ENCODE measurements at places on chromosomes 1 and 21.

GRCh38 chr1:212341090-212341489 is 55.9 kb downstream of the PPP2R5A start:
- no peak for DNase-seq

- no peak for DNase-seq
Measured at GRCh38 chr1:114342376-114342775, 168.6 kb downstream of the TRIM33 start.

DNA sequence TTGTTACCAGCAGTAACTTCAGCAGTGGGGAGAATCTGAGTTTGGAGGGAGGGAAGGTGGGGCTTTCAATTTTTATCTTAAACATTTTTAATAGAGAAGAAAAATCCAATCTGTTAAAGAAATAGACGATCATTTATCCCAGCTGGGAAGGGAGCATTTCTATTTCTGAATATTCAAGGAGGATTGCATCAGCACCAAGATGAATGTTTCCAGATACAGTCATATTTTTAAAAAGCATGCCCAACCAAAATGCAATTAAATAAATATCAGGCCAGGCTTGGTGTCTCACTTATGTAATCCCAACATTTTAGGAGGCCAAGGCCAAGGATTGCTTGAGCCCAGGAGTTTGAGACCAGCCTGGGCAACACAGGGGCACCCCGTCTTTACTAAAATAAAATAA is 1.7 kb upstream of the ATP1A4 start:
- peak; percentile 62 for DNase-seq

DNA sequence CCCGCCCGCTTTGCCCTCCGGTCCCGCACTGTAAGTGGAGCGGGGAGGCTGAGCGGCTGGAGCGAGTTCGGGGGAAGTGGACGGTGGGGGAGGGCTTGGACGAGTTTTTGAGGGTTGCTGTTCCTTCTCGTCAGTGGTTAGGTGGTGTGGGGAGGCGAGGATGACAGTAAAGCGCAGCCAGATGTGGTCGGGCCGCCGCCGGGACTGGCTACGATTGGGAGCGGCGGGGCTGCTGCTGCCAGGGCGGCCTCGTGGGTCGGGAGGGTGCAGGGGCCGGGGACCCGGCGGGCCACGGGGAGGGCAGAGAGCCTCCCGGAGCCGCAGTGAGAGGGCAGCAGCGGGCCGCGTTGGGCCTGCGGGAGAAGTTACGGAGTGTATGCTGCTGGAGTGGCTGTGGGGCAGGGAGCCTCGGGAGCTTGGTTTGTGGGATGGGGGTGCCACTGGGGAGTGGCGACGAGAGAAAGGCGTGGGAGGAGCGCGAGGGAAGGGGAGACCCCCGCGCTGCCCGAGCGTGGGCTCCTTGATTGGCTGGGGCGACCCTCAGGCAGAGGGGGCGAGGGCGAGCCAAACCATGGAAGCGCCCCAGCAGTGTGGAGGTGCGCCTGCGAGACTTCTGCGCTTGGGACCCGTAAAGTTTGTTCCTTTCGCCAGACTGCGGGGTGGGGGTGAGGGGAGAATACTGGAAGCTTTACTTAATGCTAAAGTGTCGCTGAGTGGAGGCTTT is 2.1 kb downstream of the ADGRL2 start:
- peak; percentile 67 for DNase-seq

- DNase-seq: peak; percentile 66
Measured at GRCh38 chr1:34529935-34530859, 224.7 kb upstream of the GJB5 start.

- no peak for DNase-seq
Measured at GRCh38 chr1:113714606-113715269, 44.5 kb downstream of the PHTF1 start.

- no peak for DNase-seq
Measured at GRCh38 chr1:47594627-47595026, 156.8 kb downstream of the FOXD2 start.

DNA sequence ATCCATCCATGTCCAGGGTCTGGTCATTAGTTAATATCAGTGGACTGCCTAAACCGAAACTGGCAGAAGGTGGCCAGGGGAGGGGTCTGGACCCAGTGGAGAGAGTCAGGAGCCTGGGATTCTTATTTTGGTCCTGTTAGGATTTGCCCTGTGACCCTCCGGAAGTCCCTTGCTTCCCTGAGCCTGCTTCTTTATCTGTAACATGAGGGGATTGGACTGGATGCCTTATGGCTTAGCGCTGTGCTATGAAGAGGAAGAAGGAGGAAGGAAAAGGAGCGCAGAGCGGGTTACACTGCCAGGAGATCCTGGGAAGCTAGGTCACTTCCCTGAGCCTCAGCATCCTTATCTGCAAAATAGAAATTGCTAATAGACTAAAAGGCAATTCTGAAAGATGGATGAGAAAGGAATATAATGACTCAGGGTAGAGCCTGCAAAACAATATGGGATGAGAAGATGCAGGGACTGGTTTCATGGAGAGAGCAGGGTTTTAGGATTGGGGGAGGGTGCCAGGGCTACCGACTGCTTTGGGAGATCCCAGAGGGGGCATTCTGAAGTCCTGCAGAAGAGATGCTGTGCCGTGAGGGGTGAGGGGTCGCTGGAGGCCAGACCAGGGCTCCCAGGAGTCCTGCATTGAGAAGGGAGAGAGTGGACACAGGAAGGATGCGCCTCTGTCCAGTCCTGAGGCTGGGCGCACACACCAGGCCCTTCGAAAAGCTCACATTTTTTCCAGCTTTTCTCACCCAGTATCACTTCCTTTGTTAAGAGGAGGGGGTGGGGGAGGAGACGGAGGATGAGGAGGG is 460 bp upstream of the ADORA1 start:
- DNase-seq: peak; percentile 31

DNA sequence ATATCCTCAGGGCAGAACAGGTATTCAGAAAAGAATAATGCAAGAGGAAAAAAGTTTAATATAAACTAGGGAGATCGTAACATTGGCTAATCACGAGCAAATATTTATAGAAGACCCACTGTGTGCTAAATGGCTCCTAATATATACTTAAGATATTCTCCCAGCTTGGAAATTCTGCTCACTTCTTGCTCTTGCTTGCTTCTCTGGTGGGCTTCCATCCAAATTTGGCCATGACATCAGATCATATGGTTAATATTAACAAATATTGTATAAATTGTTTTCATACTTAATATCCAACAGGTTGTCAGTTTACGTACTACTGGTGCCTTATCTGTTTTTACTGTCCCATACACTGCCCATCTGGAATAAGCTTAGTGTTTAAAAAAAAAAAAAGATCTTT is 1.1 kb downstream of the COX20 start:
- DNase-seq: peak; percentile 16

- DNase-seq: no peak
Measured at GRCh38 chr1:6030547-6031261, 15.0 kb upstream of the KCNAB2 start.

DNA sequence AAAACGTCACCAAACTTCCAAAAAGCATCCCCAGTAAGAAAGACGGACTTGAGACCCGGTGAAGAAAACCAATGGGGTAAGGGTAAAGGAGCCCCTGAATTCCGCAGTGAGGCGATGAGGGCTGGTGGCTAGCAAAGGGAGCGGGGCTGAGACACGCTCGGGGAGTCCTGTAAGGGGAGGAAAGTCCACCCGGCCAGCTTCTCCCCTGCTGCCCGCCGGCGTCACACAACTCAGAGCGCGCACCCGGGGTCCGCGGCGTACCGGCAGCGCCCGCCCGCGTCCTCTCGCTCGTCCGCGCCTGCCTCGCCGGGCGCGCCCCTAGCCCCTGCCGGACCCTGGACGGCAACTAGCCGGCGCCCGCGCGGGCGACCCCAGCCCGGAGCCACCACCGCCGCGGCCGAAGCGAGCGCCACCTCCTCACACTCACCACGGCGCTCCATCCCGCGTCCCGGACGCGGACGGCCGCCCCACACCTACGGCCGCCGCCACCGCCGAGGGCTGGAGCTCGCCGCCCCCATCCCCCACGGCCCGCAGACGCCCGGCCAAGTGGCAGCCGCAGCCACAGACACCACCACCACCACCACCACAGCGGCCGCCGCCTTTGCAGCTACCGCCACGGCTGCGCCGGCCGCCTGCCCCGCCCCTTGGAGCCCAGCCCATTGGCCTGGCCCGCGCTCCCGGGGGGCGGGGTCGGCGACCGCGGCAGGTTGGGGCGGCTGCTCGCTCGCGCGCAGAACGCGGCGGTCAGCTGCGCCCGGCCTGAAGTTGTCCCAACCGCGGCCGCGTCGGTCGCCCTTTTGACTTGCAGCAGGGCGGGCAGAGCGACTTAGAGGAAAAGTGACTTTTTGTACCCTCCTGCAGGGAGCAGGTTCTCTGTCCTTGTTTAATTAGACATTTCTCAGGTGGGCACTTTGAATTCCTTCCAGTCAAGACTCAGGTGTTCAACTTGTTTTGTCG is 10.0 kb upstream of the ARHGAP29 start:
- no peak for DNase-seq

- no peak for DNase-seq
Measured at GRCh38 chr1:152169366-152170025, 10.5 kb upstream of the RPTN start.

DNA sequence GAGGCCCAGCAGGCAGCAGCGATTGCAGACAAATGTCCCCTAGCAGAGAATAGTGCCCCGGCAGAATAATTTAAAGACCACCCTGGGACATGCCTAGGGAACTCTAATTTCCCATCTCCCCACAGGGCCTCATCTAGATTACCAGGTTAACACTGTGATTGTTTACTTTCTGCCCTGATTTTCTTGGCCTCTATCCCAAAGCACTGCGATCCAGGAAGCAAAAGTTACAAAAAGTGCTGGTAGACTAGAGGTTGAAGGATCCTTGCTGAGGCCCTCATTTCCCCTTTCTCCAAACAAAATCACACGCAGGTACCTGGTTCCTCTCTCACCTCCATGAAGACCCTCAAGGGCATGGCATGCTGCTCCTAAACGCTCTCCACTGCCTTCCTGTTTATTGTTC is 229.7 kb downstream of the C1orf94 start:
- no peak for DNase-seq

GRCh38 chr1:179208681-179209477 is 20.6 kb downstream of the ABL2 start:
- no peak for DNase-seq

DNA sequence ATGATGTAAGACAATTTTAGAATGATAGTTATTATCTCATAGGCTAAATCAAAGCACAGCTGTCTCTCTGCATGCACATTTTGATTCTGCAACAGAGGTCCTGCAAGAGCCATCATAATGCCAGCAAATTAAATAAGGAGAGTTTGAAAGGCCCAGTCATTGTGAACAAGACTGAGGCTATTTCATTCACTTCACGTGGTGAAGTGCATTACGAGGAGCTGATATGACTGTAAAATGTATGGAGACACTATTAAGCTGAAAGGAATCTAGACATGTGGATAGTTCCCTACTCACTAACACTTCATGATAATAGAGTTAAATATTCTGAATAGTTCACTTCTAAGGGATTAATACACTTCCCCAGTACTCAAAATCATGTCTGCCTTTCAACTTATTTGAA is 299.0 kb downstream of the SMYD3 start:
- no peak for DNase-seq

GRCh38 chr1:167631936-167632614 is 2.0 kb downstream of the RCSD1 start:
- DNase-seq: no peak

- DNase-seq: peak; percentile 86
Measured at GRCh38 chr1:8059161-8059622, 33.1 kb upstream of the ERRFI1 start.

DNA sequence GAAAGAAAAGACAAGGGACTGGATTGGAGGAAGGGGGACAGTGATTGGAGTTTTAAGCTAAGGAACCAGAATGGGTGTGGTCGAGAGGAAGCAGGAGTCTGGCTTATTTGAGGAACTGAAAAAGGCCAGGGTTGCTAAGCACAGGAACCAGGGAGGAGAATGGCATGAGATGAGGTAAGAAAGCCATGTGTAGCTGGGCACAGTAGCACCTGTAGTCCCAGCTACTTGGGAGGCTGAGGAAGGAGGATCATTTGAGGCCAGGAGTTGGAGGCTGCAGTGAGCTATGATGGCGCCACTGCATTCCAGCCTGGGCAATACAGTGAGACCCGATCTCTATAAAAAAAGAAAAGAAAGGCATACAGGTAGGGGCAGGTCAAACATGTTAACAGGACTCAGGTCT is 8.1 kb upstream of the KHDRBS1 start:
- DNase-seq: no peak

GRCh38 chr1:21966247-21967000 is 10.4 kb upstream of the CELA3B start:
- peak; percentile 78 for DNase-seq

DNA sequence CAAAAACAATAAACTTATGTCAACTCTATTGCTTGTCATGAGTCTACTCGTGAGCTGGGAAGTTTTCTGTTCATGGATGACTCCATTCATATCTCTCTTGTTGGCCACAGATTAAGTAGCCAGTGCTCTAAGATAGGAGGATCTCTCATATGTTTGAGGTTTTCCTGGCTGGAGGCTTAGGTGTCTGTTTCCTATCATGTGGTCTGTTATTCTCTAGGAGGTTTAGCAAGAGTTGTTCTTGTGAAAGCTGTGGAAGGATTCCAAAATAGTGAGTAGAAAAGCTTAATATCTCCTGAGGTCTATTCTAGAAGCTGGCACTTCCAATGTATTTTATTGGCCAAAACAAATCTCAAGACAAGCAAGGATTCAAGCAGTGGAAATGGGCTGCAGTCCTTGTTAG is 5.8 kb upstream of the KRTAP20-2 start:
- DNase-seq: no peak

GRCh38 chr1:29688471-29689365 is 452.4 kb downstream of the PTPRU start:
- peak; percentile 88 for DNase-seq

GRCh38 chr1:231976231-231976630 is 349.6 kb downstream of the DISC1 start:
- DNase-seq: no peak

GRCh38 chr1:78156805-78157521 is 111.2 kb downstream of the GIPC2 start:
- peak; percentile 95 for DNase-seq

DNA sequence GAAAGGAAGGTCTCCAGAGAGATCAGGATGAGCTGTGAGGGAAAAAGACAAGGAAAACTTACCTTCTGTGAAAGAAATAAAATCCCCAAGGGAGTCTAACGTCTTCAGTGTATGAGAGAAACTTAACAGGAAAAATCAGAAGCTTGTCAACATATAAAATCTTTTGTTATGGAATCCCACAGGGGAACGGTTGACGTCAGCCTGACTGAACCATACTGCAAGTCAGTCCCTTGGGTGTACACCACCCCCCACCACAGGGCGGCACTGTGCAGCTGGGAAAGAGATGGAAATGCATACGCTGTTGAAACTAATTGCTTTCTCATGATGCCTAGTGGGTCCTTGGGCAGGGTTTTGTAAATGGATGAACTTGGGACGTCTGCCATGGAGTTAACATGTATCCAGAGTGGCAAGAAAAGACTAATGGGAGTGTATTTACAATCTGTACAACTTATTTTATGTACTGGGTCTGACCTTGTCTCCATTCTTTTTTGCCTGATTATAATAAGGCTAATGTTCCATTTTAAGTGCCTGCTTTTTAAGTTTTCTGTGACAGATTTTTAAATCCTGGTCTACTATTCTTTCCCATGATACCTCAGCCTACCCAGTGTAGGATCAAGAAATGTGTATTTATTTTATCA is 22.7 kb downstream of the UTP25 start:
- peak; percentile 88 for DNase-seq

- DNase-seq: no peak
Measured at GRCh38 chr1:36134031-36134430, 9.0 kb upstream of the COL8A2 start.

- DNase-seq: no peak
Measured at GRCh38 chr1:101227837-101228236, 9.0 kb upstream of the S1PR1 start.

- peak; percentile 100 for DNase-seq
Measured at GRCh38 chr1:214957330-214958137, 125.0 kb upstream of the KCNK2 start.

All from fibroblast of skin of right quadriceps (primary cell).